ENCODE measurements at places on chromosomes 5 and 9. TPM values are rescaled to one million over a fixed set of nuclear protein-coding genes. Genes with fewer than 3 reads are reported as not detected.

The RNF183 gene
- total RNA-seq, result not detected

The GAPT gene
- not detected for total RNA-seq

The DYNC2I2 gene
- 44.1 TPM for total RNA-seq

The PPWD1 gene
- total RNA-seq, result 38.9 TPM

The ARSI gene
- total RNA-seq, result 0.09 TPM

The IFNA2 gene
- not detected for total RNA-seq

The CRB2 gene
- not detected for total RNA-seq

The UTP15 gene
- total RNA-seq, result 20.5 TPM
